Central memory CD4-positive, alpha-beta T cell (primary cell): ENCODE measurements at places on chromosomes 4 and X.

DNA sequence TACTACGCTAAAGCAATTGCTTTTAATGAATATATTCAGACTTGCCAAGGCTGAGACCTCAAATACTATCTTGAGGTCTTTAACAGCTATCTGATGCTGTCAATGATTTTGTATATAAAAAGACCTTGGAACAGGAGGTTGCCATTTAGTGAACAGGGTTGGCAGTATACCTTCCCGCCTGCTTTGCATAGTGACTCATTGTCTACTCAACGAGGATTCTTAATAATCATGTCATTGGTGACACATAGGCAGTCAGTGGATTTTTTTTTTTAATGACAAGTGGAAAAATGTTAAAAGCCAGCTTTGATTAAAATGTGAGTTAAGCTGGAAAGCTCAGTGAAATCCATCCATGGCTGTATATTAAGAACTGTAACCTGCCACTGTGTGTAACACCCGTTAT is 164.0 kb downstream of the ASMT start:
- no peak for DNase-seq

DNA sequence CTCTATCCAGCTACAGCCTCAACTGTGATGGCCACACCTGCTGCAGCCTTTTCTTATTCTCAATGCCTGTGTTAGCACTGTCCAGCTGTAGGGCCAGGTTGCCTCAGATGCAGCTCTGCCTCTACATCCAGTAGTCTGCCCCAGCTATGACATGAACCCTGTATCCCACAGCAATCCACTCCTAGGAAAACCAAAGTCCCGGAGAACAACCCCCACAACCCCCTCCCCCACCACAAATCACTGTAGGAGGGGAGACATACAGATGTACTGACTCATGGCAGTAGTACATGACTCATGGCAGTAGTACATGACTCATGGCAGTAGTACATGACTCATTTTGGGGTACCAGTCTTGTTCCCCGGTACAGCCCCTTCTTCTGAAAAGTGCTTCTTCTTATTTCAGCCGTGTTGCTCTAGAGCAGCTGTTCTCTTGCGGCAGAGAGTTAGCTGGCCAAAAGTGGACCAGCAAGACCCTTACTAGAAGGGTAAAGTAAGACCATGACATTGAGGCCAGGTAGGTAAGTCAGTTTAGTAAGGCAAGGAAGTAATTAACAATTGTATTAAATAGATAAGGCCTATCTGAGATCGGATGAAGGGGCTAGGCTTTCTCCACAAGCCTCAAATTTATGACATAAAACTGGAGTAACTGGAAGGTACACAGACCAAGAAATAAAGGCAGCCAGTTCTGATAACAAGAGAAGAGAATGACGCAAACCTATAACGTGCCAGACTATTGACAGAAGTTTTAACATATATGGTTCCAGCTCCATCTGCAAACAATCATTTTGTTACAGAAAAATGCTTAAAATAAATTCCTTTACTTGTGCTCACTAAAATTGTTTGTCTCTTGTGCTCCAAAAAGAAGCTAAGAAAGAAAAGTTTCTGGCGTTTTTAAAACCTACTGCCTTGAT is 221.4 kb downstream of the TACR3 start:
- no peak for DNase-seq

GRCh38 chr4:24853142-24853541 is 57.8 kb downstream of the SOD3 start:
- no peak for DNase-seq

- DNase-seq: no peak
These were observed 224.7 kb downstream of the ANTXR2 start for GRCh38 chr4:79848329-79848728.

DNA sequence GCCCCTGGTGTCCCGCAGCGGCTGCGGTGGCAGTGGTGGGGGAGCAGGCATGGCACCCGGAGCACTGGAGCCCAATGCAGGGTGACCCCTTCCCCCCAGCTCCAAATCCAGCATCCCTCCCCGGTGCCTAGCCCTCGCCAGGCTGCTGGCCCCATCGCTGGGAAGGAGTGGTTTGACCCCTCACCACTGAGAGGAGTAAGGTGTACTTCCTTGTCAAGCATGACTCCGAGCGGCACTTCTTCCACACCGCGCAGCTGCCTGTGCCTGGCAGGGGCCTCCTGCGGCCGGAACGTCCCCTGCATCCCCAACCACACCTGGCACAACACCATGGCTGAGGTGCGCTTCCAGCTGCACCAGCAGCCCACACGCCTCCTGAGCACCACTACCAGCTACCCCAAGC is 27.0 kb downstream of the LRPAP1 start:
- no peak for DNase-seq
